ENCODE measurements at places on chromosomes 12 and 14.
A peak's percentile ranks its signal among the peaks of the same experiment; 100 is the strongest.

- peak; percentile 97 for DNase-seq
Observed at GRCh38 chr14:22536853-22537338, 52.1 kb downstream of the DAD1 start.

- DNase-seq = no peak
Observed at GRCh38 chr12:115504306-115505290, 772.9 kb downstream of the MED13L start.

DNA sequence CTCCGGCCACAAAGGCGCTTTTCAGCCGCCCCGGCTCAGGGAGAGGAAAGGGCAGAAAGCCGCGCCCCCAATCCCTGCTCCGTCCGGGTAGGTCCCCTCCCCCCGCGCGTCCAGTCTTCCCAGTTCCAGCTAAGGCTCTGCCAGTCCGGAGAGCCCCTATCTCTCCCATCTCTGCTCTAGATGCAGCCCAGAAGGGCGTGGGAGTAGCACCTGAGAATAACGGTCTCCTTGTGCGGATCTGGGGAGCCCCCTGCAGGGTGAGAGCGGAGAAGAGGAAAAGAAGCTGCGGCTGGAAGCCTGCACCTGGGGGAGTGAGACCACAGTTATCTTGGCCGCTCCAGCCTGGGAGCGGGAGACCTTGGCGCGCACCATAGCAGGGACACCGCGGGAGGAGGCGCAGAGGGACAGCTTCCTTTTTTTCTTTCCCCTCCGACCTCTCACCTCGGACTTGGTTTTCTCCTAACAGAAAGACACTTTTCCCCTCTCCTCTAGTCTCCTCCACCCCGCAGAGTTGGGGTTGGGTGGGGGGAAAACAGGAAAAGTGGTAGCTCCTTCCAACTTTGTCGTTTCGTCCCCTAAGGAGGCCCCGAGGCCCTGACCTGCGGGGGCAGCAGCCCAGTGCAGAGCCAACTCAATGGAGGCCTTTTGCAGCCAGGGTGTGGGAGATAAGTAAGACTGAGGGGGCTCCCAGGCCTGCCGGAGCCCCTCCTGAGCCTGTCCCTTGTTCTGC, 2.4 kb downstream of the DHH start:
- DNase-seq = peak; percentile 69

DNA sequence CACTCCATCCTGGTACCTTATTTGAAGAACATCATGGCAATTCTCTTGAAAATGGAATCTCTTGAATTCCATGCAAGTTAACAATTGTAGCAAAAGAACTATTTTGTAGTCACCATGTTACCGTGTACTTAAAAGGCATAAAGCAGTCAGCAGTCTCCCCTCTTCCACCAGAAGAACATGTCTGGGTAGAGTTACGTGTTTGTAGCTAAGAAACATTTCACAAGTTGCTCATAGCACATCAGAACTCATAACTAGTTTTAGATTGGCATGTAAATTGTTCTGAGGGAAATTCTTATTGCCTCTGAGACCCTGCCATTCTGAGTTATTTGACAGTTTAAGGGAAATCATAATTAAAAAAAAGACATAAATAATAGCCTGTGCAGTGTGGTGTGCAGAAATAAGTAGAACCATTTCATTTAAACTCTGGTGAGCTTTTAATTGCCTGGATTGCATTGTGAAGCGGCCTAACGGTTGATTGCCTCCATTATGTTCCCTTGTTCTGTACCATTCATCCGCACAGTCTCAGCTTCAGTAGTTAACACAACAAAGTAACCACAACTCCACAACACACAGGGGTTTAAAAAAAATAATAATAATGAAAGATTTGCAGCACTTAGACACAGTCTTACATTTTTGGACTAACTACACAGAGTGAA, 2.6 kb downstream of the LMO3 start:
- DNase-seq = no peak

- DNase-seq = no peak
Observed at GRCh38 chr12:92519284-92519683, 183.5 kb upstream of the PLEKHG7 start.

GRCh38 chr14:98240376-98240775, 1031.6 kb downstream of the BCL11B start:
- no peak for DNase-seq

GRCh38 chr14:63224196-63224595, 20.0 kb downstream of the RHOJ start:
- peak; percentile 23 for DNase-seq

- DNase-seq = no peak
Observed at GRCh38 chr12:2779281-2779680, 15.5 kb upstream of the FKBP4 start.

- DNase-seq = no peak
Observed at GRCh38 chr12:6123258-6123657, 1.2 kb downstream of the VWF start.

DNA sequence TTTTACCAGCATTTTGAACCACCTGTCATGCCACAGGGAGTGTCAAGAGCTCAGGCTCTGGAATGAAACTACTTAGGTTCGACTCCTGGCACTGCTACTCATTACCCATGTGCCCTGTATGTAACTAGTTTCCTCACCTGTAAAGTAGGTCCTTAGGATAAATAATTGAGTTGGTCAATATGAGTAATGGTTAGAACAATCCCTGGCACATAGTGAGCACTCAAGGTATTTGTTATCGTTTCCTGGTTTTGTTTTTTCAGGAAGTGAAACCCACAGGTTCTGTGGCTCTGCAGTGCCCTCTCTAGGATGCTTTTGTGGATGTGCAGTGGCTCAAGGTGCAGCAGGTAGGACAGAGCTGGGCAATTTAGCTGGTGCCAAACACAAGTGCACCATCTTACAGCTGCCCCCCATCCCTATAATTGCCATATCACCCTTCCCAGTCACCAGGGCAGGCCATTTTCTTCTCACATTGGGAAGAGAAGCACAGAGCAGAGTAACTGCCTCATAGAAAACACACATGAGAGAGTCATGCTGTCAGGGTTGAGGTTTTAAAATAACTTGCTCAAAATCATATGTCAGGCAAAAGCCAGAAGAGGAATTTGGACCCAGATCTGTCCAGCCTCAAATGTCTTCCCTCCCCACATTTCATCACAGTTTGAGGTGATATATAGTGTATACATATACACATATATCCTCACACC, 297.5 kb downstream of the RPAP3 start:
- DNase-seq = no peak

- peak; percentile 20 for DNase-seq
Observed at GRCh38 chr12:124387528-124387911, 92.6 kb downstream of the RFLNA start.

DNA sequence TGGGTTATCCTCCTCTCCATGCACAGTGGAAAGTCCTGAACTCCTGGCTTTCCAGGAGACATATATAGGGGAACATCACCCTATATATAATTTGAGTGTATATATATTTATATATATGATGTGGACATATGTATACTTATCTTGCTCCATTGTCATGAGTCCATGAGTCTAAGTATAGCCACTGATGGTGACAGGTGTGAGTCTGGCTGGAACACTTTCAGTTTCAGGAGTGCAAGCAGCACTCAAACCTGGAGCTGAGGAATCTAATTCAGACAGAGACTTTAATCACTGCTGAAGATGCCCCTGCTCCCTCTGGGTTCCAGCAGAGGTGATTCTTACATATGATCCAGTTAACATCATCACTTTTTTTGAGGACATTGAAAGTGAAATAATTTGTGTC, 4.4 kb downstream of the SSTR1 start:
- peak; percentile 31 for DNase-seq

GRCh38 chr12:132118876-132119275, 25.2 kb downstream of the DDX51 start:
- DNase-seq = no peak

GRCh38 chr12:57904426-57904825, 36.9 kb upstream of the ATP23 start:
- no peak for DNase-seq

DNA sequence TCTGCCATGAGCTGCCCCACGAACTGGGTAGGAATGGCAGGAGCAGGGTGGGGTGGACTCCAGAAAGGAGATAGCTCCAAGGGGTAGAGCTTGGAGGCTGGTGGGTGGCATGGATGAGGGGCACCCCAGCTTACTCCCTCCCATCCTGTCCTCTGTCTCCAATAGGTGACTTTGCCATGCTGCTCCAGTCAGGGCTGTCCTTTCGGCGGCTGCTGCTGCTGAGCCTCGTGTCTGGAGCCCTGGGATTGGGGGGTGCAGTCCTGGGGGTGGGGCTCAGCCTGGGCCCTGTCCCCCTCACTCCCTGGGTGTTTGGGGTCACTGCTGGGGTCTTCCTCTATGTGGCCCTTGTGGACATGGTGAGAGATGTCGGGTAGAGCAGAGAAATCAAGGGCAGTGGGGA, 7.1 kb downstream of the SLC39A5 start:
- no peak for DNase-seq

GRCh38 chr14:67982711-67983608, 163.4 kb downstream of the RAD51B start:
- peak; percentile 24 for DNase-seq

DNA sequence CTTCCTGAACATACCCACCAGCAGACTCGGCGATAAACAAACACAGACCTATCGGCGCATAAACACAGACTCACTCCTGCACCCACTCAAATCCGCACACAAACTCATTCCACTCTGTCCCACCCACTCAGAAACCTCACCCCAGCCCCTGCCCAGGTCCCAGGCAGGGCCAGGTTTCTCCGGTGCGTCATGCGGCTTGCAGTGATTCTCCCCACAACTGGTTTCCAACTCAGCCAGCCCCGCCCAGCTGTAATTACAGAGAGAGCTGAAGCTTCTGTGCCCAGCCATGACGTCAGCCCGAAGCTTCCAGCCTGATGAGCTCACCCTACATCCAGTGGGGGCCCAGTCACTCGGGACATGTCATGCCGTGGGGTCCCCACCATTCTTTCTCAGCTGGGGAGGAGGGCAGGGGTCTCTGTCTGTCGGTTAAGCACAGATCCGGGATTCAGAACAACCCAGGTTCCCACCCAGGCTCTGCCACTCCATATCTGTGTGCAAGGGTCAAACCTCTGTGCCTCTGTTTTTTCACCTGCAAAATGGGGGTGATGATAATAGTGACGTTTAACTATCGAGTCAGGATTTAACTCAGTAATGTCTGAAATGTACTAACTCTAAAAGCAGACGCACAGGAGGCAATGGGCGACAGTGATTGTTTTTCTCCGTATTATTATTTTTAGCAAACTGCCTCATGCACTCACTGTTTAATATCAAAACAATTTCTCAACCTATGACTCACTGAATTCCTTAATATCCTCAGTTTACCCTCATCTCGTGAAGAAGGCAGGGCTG, 2.3 kb upstream of the HSPB8 start:
- peak; percentile 90 for DNase-seq

DNA sequence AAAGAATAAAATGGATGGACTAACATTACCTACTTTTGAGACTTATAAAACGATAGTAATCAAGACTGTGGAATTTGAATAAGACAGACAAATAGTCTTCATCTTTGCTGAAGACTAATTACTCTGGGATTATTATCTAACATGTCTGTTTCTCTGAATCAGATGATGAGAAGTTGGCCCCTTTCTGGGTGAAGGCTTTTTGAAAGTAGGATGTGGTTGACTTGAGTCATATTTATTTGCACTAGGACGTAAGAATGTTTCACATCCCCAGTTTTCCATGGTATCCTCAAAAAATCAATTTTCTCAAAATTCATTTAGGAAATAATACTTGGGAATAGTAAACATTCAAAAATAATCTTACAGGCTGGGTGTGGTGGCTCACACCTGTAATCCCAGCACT, 31.8 kb downstream of the PKP2 start:
- no peak for DNase-seq

DNA sequence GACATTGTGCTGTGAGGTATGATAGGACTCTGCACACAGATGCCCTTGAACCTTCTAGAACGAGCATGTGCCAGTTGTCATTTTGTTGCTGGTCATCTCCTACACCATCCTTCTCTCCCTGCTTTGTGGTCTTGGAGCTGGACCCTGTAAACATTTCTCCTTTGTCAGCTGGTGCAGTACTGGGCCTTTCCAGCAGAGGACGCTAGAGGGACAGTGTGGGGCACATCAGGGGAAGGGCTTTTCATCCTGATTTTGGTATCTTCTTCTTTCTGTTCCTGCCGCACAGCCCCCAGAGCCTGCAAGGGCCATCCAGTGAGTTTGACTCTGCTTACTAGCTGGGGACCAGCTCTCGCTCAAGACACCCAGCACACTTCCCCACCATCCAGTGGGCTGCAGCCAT, 484.6 kb downstream of the AACS start:
- DNase-seq = no peak

All from EH (cell line).